ENCODE measurements at places on chromosomes 16 and 17.

DNA sequence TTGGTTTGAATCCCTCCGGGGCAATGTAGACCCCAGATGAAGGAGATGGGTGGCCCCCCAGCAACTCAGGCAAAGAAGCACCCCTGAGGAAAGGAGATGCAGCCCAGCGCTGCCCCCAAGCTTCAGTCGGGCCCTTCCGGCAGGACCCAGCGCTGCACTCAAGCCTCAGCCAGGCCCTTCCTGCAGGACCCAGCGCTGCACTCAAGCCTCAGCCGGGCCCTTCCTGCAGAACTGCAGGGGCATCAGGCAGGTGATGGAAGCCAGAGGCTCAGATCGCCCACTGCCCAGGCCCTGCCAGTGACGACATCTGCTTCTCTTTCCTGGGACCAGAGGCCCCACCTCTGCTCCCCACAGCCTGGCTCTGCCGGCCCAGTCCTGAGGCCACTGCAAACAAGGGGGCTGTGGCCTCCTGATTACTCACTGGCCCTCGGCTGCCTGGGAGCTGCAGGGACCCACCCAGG lies 7.8 kb downstream of the SOX8 start:
- DNase-seq: no peak

DNA sequence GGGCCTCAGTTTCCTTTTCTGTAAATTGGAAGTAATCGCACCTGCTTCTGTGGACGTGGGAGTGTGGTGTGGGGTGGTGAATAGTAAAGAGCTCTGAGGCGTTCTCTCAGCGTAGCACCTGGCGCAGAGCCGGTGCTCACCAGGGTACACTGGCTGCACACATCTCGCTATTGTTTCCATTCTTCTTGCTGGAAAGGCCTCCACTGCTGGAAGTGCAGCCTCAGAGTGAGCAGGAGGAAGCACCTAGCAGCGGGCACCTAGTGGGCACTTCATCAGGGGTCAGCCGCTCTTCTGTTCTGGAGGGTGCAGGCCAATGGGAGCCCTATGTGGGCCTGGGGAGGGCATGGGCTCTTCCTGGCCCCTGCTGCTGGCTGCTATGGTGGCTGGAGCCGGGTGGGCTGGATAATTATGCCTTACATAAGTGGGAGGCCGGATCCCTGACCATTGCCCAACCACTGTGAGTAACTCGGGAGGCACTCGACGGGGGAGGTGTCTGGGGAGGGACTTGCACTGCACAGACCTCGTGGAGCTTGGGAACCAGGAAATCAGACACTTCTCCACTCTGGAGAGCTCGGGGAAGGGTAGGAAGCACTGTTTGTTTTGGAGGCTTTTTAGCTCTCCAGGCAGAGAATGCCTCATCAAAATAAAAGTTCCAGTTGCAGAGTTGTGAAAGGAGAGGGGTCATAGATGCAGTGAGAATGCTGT lies 1.7 kb downstream of the MAP2K3 start:
- peak; percentile 90 for DNase-seq

DNA sequence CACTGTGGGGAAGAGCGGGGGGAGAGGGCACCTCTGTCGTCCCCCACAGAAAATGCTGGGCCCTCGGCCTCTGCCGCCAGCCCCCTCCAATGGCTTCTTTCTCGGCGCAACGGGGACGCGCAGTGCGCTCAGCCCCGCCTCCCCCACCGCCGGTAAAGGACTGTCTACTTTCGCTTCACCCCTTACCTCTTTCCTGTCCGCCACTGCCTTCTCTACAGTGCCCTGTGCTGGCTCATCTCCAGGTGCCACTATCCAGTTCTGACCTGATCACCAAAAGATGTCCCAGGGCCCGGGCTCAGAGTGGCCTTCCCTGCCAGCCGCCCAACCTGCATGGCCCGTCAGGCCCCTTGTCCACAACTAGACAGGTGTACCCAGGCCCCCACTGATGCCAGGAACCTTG lies 7.3 kb downstream of the ENDOV start:
- no peak for DNase-seq

DNA sequence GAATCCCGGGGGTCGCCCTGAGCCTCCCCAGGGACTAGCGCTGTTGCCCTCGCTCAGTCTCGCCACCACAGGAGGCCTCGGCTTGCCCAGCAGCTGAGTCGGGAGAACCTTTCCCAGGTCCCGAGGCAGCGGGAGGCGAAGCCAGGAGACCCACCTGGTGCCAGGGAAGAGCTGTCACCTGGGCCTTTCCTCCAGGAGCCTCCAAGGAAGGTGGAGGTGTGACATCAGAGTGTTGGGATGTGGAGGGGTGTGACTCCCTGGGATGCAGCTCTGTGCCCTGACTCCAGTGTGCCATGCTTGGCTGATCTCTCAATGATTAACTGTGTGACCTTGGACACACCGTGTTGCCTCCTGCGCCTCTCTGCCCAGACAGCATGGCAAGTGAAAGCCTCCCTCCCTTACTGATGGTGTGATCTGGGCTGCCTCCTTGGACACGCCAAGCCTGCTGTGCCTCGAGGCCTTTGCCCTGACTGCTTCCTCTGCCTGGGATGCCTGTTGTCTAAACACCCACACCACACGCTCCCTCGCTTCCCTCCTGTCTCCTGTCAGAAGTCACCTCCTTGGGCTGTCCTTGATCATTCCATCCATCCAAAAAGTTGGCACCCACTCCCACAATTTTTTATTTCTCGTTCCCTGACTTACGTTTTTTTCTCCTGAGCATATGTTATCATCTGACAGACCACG lies 88.0 kb downstream of the CMIP start:
- DNase-seq: no peak

DNA sequence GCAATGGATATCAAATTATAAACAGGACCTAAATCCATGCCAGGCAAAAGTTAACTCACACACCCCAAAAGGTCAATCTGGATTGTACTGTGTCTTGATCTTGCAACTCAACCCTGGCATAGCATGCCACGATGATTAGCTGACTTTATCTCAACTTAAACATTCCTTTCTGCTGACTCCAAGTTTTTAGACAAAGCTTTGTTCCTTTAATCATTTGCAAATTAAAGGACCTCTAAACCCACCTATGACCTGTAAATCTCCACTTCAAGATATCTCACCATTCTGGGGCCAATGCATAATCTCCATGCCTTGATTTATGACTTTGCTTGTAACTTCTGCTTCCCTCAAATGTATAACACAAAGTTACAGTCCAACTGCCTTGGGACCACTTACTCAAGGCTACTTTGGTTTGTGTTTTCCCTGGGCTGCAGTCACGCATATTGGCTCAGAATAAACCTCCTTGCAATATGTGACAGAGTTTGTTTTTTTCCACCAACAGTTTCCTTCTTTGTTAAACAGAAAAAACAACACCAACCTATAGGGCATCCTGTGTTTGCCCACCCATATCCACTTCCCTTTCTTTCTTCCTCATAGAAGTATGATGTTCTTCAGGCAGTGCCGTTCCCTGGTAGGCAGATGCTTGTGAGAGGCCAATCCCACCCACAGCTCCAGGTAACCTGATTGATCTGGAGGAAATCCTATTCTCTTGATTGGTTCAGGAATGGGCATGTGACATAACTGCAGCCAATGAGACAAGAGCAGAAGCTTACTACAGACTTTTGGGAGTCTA lies 390.6 kb upstream of the ERCC4 start:
- DNase-seq: no peak

- no peak for DNase-seq
Measured at GRCh38 chr17:49518346-49519078, 23.4 kb downstream of the NGFR start.

DNA sequence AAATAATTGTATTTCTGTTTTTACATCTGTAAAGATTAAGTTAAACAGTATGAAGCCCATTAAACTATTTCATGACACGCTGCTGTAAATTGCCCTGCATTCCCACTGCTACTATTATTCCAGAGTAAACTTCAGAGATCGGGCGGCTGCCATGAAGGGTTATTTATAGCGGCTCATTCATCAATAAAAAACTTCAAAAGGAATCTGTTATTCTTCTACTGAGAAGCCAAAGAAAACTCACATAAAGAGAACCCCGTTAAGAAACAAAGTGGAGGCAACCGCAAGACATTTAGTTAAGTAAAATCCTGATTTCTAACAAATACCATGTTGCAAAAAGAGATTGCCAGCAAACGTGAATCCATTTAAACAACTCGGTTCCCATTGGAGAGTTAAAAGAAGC lies 16.4 kb downstream of the FOXL1 start:
- no peak for DNase-seq

DNA sequence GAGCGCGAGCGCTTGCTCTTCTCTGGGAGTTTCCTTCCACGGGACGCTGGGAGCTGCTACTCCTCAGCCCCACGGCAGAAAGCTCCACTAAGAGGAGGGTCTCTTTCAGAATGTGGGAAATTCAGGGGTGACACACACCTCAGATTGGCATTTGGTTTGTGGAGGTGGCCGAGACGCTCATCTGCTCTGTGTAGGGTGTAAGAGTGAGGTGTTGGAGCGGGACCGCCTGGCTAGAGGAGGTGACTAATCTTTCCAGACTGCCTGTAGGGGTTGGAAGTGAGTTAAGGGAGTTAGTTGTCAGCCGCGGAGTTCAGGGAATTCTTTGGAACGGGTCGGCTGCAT lies 735 bp downstream of the PSMD11 start:
- no peak for DNase-seq

GRCh38 chr16:65373097-65373496 lies 251.2 kb upstream of the CDH11 start:
- DNase-seq: no peak

- DNase-seq: no peak
Measured at GRCh38 chr17:80596760-80597608, 52.3 kb downstream of the RPTOR start.

DNA sequence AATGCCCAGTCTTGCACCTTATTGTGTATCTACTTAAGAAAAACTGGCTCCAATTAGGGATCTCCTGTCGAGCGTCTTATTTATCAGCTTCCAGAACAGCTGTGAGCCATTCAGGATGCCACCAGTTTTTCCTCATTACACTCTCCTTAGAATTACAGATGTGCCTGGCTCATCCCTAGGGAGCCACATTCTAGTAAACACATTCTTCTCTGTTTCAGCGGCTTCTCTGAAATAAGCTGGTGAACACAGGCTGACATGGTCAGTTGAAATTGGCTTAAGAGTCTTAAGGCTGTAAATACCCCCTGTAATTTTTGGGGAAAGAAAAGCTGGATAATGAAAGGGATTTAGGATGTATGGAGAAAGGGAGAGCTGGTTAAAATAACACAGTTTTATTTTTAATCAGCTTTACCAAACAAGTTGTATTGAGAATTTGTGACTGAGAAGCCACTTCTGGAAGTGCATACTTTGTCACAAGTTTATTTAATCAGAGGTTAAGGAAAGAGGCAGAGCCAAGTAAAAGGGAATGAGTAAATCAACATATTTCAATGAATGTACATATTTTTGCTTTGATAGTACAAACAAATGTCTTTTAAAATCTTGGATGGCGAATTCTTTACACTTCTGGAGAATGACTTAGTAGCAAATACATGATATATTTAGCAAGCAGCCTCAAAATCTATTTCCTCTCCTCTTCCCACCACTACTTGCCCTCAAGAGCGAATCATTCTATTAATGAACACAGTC lies 562.0 kb upstream of the GOT2 start:
- no peak for DNase-seq

DNA sequence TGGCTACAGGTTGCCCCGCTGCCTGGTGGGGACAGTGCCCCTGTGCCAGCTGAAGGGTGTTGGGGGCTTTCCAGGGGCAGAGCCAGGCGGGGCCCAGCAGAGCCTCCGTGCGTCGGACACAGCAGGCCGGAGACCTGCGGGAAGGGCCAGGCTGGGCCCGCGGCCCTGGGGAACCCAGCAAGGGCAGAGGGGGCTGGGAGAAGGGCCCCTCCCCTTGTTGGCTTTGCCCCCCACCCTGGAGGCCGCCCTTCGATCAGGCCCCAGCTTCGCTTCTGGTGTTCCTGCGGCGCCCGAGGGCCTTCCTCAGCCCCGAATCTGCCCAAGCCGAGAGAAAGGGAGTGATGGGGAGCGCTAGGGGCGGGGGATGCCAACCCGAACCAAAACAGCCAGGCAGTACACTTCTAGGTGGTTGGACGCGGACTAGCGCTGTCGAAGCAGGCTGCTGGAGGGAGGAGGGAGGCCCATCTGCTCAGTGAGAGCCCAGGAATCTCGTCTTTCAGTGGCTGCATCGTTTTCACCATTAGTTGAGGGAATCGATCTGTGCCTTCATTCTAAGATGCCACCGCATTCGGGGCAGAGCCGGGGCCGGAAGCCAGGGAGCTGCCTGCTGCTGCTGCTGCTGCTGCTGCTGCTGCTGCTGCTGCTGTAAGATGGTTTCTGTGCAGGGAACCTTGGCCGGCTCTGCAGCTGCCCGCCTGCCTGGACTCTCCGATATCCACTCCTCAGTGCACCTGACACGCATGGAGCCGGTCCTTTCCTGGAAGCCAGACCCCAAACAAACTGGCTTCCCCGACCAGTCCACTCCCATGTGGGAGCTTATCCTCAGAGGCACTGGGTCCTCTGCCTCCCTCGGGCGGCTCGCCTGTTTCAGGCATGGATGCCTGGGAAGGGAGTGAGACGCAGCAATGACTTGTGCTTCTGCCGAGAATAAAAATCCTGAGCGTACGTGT lies 1.7 kb downstream of the JPH3 start:
- no peak for DNase-seq

DNA sequence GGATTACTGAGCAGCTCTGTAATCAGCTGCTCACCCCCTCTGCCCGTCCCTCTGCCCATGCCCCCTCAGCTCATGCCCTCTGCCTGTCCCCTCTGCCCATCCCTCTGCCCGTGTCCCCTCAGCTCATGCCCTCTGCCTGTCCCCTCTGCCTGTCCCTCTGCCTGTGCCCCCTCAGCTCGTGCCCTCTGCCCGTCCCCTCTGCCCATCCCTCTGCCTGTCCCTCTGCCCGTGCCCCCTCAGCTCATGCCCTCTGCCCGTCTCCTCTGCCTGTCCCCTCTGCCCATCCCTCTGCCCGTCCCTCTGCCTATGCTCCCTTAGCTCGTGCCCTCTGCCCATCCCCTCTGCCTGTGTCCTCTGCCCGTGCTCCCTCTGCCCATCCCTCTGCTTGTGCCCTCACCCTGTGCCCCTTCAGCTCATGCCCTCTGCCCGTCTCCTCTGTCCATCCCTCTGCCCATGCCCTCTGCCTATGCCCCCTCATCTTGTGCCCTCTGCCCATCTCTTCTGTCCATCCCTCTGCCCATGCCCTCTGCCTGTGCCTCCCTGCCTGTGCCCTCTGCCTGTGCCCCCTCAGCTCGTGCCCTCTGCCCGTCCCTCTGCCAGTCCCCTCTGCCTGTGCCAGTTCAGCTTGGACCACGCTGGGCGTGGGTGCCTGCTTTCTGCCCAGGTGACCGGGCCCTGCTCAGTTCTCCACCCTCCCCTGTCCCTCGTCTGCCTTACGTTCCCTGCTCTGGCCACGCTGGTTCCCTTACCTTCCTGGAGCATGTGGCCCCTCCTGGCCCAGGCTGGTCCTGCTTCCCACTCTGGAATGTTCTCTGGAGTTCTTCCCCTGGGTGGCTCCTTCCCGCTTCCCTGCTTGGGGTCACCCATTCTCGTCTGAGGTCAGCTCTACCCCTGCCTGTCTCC lies 97.6 kb downstream of the NPIPB11 start:
- DNase-seq: no peak

GRCh38 chr17:48620461-48621139 lies 5.5 kb upstream of the HOXB8 start:
- no peak for DNase-seq

- no peak for DNase-seq
Measured at GRCh38 chr16:57898961-57899360, 72.0 kb downstream of the CNGB1 start.
